ENCODE measurements at places on chromosomes 5 and 9.

GRCh38 chr9:131503626-131504465 lies 1.1 kb downstream of the POMT1 start:
- DNase-seq = peak; percentile 24

DNA sequence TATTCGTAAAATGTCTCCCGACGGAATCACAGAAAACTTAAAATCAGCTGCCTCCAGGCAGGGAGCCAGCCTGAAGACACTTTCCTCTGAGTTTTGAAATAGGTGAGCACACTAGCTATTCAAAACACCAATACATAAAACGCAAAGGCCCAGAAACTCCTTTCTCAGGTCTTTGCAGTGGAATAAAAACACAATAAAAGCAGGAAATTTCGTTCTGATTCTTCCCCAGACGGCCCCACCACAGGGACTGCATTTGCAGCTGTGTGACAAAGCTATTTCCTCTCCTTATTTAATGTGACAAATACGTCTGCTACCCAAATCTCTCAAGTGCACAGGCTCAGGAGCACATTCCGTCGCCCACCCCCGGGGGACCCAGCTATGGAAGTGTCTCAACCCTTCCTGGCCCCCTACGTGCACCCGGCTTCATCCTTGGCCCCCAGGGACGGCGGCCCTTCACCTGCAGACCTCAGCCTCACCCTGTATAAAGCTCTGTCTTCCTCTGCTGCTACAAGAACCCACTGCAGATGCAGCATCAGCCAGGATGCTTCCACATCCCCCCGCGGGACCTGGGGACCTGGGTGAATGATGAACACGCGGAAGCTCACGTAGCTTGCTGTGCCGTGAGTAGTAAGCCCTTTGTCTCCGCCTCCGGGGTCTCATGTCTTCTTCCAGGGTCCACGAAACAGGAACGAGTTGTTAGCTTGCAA lies 24.9 kb downstream of the AHRR start:
- no peak for DNase-seq

- no peak for DNase-seq
These were observed 30.6 kb downstream of the NKX2-5 start for GRCh38 chr5:173204185-173204979.

DNA sequence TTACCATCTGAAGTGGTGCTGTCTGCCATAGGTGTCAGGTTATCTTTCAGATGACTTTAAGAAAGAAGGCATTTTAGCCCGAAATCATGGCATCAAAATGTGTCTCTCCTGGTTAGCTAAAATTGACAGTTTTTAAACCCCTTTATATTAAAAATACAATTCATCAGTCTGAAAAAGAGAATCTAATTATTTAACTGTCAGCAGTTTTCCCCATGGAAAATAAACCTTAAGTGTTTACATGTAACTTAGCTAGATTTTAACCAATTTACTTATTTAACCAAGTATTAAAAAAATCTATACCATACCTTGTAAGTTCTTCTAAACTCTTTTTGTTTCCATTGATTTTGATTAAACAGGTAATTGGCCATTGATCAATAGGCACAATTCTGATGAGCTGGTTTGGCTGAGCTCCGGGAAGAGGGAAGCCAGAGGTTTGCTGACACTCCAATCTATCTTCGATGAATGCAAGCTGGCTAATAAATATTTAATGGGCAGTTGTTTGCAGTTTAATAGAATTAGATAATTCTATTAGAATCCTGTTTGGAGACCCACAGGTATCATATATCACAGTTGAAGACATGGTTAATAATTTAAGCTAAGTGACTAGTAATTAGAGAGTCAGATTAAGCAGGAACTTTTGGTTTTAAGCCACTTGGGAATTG lies 114.0 kb downstream of the MAT2B start:
- DNase-seq = no peak

- no peak for DNase-seq
These were observed 24.0 kb downstream of the NDUFS6 start for GRCh38 chr5:1824903-1825841.

DNA sequence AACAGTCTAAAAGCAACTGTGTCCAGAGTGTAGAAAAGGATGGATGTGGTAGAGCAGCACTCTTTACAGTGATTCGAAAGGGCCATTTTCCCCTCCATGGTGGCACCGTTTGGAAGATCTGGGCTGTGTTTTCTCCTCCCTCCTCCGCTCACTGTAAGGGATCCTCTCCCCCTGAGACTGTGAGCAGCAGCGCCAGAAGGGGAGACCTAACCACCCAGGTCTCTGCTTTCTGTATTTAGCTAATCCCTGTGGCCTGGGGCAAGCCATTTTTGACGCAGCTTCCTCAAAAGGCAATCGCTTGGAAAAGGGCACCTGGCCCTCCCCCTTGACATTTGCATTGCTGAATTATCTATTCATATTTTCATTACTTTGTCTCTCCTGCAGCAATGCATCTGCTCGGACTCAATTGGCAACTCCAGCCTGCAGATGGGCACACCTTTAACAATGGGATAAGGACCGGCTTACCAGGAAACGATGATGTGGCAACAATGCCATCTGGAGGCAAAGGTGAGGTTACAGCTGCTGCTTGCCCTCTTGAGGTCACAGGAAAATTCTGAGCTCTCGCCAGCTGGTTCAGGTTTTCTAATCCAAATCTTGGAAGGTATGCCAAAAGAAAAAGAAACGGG lies 244.3 kb upstream of the WWC1 start:
- no peak for DNase-seq

GRCh38 chr5:172686111-172686510 lies 45.0 kb downstream of the NEURL1B start:
- DNase-seq = no peak

DNA sequence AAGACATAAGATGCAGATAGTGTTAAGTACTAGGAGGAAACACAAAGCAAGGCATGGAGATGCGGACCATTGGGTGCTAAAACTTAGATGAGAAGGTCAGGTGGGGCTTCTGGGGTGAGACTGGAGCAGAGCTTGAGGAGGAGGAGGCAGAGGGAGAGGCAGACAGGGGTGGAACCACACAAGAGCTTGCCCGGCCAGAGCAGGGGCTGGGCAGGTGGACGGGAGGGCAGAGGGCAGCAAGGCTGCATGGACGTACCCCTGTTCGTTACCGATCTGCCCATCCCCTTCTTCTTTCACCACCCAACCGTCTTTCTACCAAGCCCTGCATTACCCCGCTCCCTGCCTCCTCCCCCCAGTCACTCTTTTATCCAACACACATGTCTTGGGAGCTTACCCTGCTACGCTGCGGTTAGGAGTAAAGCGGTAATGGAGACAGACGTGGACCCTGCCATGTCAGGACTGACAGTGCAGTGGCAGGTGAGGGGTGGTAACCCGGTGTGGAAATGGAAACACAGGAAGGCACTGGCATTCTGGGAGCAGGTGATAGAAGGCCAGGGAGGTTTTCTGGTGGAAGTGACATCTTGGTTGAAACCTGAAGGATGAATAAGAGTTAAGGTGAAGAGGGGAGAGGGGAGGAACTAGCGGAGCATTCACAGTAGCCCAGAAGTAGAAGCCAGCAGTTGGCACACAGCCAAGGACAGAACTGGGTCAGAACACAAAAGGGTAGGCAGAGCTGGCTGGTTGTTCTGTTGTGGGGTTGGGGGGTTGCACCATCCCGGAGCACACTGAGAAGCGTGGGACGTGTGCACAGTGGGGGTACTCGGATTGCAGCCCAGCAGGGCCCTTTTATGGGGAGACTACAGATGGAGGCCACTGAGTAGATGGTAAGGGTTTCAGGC lies 167.2 kb downstream of the CACNA1B start:
- no peak for DNase-seq

GRCh38 chr5:88760527-88760926 lies 122.5 kb downstream of the MEF2C start:
- no peak for DNase-seq

DNA sequence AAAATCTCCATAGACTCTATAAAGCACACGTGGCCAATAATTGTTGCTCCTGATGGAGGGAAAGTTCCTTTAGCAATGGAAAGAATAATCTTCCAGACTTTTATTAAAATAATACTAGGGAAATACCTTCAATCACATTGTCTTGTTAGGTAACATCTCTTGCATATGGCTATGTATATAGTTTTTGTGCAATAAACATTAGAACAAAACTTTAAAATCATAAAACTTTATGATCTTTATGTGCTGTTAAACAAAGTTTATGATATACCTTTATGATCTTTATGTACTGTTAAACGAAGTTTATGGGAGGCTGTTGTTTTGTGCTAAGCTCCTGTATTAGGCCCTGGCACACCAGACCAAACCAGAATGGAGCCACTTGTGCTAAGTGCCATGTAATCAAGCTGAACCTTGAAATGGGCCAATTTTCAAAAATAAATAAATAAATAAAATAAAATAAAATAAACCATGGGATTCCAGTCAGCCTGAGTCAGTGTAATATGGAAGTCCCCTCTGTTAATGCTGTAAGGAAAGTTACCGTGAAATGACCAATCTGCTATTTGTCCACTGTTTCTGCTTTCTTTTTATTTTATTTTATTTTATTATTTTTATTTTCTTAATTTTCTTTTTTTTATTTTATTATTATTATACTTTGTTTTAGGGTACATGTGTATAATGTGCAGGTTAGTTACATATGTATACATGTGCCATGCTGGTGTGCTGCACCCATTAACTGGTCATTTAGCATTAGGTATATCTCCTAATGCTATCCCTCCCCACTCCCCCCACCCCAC lies 431.3 kb downstream of the SPATA31D1 start:
- no peak for DNase-seq

- DNase-seq = no peak
These were observed 91.8 kb upstream of the CACNA1B start for GRCh38 chr9:137785704-137786161.

- no peak for DNase-seq
These were observed 44.3 kb downstream of the ERBIN start for GRCh38 chr5:65970481-65971367.

DNA sequence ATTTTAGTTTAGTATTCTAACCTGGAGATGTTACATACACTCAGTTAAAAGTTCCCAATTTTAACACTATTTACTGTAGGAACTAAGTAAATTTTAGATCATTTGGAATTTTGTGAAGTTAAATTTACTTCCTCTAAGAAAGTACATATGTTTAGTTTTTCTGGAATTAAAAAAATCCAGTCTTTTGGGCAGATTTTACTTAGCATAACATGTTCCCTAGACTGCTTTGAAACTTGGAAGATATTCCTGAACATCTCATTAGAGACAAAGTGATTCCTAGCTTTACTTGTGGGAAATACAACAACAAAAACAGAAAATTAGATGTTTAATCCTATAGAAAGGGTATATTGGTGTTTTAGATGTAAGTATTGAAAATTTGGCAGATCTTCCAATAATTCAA lies 930.0 kb upstream of the PTPRD start:
- DNase-seq = no peak

GRCh38 chr5:173675287-173675996 lies 59.0 kb upstream of the BOD1 start:
- DNase-seq = no peak

GRCh38 chr5:16736158-16736995 lies 119.6 kb upstream of the RETREG1 start:
- no peak for DNase-seq

DNA sequence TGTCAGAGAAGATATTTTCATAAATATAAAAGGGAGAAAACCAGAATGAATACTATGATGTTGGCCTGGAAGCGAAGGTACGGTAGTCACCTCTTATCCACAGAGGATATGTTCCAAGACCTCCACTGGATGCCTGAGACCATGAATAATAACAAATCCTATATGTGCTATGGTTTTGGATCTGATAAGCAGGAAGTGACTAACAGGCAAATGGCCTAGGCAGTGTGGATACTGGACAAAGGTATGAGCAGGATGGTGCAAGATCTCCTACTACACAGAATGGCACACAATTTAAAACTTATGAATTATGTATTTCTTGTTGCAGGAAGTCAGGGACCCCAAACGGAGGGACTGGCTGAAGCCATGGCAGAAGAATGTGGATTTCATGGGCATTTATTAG lies 48.2 kb downstream of the ADAMTS12 start:
- no peak for DNase-seq

DNA sequence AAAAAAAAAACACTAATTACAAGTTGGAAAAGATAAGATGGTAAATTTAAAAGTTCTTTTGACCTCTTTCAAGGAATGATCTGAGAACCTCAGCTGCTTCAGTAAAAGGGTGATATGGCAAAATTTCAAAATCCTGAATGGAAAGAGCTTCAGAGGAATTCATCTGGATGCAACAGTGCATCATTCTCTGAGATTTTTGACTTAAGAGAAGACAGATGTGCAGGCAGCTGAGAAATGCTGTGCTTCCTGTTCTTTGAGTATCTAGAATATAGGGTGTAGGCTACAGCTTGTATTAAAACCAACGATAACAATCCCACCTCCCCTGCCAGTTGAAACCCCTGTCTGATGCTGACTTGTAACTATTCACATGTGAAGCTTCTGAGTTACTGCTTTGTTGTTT lies 6.2 kb downstream of the FRMPD1 start:
- DNase-seq = no peak
